BE2C (cell line): ENCODE measurements at places on chromosomes 11 and 22.
A peak's percentile ranks its signal among the peaks of the same experiment; 100 is the strongest.

GRCh38 chr22:22235558-22235957 lies 9.0 kb upstream of the VPREB1 start:
- peak; percentile 23 for DNase-seq

DNA sequence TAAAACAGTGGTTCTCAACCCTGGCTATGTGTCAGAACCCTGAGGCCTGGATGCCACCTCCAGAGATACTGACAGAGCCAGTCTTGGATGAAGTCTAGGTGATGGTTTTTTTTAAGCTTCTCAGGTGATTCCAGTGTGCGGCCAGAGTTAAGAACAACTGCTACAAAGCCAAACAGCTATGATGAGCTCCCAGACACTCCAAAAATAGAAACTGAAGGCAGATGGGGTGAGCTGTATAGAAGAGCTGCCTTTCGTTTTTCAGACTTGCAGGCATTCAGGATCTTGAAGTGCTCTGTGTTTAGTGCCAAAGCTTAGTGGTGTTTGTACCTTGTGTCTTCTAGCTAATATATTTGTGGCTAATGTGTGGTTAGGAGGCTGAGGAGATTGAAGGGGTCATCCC lies 14.2 kb downstream of the SCUBE2 start:
- DNase-seq = no peak

- DNase-seq = peak; percentile 46
Observed at GRCh38 chr11:118608360-118609227, 1.2 kb downstream of the PHLDB1 start.

DNA sequence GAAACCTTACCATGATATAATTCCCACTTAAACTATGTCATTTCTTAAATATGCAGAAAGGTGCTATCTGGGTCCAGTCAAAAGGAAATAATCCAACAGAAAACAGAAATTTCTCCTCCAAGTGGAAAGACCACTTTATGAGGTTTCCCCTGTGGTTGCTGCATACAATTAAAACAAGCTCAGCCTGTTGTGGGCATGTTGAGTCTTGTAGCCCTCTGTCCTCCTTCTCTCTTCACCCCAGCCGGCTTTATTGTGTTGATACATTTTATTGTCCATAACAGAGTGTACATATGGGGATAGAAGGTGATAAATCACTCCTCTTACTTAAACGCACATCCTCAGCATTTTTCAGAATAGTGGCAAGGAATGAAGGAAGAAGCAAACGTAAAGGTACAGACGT lies 126.0 kb upstream of the MTNR1B start:
- DNase-seq = no peak
